CD4-positive, alpha-beta T cell (primary cell): ENCODE measurements at places on chromosomes 3 and 15.

- peak; percentile 51 for DNase-seq
Observed at GRCh38 chr3:107992976-107993684, 97.7 kb downstream of the CD47 start.

DNA sequence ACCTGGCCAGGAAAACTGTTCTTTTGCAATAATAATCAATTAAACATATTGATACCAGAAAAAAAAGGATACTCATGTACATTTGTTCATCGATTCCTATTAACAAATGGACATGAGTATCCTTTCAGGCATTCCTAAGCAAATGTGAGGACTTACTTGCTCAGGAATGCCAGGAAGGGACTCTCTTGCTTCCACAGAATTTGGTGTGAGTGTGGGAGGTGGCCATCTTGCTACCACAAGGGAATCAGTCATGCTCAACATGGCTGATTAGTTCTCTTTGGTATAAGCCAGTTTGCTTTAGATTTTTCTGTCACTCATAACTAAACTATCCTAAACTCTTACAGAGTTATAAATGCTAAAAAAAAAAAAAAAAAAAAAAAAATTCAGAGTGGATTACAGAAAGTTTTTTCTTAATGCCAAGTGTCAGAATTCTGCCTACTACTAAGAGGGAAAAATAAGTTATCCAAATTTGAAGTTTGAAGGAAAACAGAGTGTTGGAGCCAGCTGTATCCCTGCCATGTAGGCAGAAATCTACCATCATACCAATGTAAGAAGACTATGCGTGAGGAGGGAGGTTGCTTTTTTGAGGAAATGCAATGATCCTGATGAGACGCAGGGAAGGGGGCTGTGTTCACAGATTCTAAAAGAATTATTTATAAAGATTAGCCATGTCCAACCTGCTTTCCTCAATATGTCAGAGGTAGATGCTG, 98.7 kb downstream of the PLD1 start:
- no peak for DNase-seq

- DNase-seq = no peak
Observed at GRCh38 chr3:4029135-4029534, 229.9 kb downstream of the LRRN1 start.

- no peak for DNase-seq
Observed at GRCh38 chr3:41522612-41523011, 323.3 kb downstream of the CTNNB1 start.

DNA sequence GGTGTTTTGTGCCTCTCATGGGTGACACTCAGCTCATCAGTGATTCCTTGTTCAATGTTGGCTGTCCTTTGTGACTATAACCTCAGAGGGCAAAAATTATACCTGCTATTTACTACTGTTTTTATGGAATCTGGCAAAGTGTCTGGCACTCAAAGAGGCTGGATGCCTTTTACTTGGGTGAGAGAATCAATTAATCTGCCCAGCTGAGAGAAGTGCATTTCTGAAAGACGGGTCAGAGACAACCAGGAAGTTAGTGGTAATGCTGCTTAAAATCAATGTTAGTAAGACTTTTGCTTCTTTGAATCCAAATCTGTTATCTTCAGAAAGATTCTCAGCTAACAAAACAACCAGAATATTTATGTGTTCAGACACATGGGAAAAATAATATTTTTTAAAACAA, 436.2 kb upstream of the SUCLG2 start:
- DNase-seq = no peak

GRCh38 chr3:63624941-63625560, 27.4 kb upstream of the SNTN start:
- no peak for DNase-seq

DNA sequence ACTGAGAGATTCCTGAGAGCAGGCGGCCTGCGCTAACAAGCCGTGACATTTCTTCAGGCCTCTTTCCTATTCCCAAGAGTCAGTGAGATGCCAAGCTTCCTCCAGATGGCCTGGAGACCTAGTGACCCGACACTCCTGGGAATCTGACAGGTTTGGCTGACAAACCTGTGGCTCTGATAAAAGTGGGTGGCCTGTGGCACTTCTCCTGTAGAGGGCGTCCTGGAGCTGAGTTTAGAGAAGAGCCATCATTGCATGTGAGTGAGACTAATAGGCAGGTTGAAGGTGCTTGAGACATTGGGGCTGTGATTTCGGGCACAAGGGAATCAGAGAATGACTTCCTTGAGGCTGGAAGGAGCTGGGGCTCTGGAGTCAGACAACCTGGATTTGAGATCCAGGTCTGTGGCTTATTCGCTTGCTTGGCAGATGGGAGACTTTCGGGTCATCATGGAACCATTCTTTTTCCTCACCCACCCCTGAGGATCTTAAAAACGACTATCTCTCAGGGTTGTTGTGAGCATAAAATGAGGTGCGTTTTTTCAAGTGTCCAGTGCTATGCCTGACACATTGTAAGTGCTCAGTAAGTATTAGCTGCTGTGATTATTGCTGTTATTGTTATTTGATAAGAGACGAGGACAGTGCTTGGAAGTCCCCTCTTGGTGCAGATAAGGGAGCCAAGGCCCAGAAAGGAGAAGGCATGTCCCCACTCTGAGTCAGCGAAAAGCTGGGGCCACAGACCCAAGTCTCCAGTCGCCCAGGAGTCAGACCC, 77.2 kb downstream of the SCN10A start:
- no peak for DNase-seq

DNA sequence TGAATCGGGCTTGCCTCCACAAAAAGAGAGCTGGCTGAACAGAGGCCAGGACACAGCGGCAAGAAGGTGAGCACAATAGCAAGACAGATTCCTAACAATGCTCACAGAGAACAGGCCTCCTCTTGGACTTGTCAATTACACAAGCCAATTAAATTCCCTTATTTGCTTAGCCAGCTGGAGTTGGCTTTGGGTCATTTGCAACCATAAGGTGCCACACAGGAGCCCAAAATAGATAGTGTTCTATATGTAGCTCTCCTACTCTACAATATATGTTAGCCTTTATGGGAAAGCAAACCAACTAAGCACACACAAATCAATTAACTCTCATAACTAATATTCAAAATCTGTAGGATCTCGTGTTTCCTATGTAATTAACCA, 335.6 kb downstream of the FOXP1 start:
- DNase-seq = no peak

- no peak for DNase-seq
Observed at GRCh38 chr3:112811131-112811884, 35.4 kb downstream of the CD200R1L start.

DNA sequence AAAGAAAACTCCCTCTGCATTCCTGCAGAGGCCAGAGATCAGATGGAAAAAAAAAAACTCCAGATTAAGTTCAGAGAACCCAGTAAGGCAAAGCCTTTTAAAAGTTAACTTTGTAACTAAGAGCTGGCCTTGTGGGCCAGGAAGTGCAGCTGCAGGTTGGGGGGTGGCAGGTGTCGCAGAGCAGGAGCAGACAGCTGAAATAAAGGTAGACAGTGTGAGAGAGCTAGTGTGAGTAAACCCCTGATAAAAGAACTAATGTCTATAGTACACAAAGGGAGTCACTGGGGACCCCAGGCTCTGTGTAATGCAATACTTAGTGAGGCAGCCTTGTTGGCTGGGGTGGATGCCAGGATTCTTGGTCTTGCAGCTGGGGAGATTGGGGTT, 42.1 kb downstream of the PPCDC start:
- DNase-seq = no peak
